ENCODE measurements at places on chromosomes 12 and 14.

DNA sequence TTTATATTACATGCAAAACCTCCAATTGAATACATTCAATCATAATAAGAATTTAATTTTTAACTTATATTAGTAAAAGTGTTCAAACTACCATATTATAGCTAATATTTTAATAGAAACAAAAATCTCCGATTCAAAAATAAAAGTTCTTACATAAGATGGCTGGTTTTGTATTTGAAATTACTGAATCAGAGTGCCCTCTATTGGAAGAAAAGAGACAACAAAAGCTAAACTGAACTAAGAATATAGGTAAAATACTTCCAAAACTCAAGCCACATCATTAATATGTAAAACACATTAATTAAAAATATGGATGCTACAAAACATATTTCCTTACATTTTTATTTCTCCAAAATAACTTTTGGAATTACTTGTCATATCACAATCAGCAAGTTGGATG is 120.3 kb downstream of the GARIN6 start:
- DNase-seq, result no peak

GRCh38 chr14:40416565-40416964 is 984.3 kb upstream of the FBXO33 start:
- no peak for DNase-seq

GRCh38 chr14:103695296-103696069 is 19.8 kb downstream of the XRCC3 start:
- DNase-seq, result peak; percentile 15

GRCh38 chr12:113086249-113087164 is 30.0 kb downstream of the DTX1 start:
- DNase-seq, result no peak

- no peak for DNase-seq
Measured at GRCh38 chr14:97381309-97381708, 584.1 kb downstream of the VRK1 start.

GRCh38 chr12:51377099-51377984 is 13.9 kb downstream of the GALNT6 start:
- DNase-seq, result peak; percentile 46

DNA sequence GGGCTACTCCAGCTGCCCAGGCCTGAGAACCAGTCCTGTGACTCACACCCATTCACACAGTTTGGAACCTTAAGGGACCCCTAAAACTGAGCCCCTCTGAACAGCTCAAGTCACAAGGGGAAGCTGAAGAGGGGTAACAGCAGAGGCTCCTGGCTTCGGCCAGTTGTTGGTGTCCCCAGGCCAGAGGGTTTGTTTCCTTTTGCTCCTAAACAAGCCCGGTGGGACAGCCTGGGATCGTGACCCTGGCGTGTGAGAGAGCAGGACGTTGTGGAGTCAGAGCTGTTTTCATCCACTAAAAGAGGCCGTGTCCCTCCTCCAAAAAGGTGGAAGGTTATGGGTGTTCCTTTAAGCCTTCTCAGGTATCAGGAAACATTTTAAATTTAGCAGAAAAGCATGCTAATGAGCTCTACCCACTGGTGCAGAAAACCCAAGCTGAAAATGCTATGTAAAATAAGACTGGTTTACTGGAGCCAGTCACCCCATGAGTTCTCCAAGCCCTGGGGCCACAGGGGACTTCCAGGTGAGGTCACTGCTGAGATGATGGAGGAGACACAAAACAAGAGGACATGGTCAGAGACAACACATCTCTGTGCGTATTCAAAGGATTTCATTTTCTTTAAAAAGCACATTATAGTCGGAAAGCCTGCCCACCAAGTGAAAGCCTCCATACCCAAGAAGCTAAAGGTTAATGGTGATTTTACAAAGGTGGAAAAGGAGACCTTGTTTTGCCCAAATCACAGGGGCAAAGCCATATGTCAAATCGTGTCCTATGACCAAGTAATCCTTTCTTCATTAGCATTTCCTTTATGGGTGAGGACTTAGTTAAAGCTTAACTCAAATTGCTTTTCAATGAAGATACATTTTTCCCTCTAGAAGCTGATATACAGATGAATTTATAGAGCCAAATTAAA is 14.1 kb downstream of the PRKAB1 start:
- DNase-seq, result no peak

- DNase-seq, result peak; percentile 35
Measured at GRCh38 chr14:104131968-104132732, 6.2 kb upstream of the KIF26A start.

DNA sequence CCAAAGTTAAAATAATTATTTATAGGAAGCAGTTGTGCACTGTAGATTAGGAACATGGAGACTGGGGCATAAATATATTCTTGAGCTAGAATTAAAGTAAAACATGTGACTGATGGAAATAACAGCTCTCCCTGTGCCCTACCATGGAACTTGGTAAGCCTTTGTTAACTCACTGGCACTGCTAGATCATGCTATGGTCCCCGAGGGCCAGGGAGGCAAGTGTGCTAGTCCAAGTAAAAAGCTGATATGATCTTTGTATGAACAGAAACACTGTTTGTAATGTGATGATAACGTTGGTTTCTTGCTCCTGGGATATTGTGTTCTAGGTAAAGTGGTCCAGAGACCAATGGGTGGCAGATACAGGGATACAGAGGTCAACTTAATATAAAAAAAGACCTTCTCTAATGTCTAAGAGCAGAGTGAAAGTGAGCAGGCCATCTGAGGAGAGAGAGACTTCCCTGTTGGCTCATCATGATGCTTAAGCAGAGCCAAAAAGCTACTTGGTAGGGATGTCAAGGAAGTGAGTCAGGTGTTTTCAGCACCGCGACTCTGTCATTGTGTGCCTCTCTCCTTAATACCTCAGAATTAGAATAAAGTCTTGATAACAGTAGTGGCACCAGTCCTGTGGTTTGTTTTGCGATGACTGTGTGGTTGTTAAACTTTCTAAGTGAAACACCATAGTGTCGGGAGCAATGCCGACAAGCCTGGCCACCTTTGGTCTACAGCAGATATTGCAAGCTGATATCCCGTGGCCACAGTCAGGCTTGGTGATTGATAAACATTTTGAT is 27.6 kb downstream of the BICD1 start:
- DNase-seq, result peak; percentile 70

GRCh38 chr12:78697817-78698415 is 166.7 kb upstream of the SYT1 start:
- DNase-seq, result no peak

DNA sequence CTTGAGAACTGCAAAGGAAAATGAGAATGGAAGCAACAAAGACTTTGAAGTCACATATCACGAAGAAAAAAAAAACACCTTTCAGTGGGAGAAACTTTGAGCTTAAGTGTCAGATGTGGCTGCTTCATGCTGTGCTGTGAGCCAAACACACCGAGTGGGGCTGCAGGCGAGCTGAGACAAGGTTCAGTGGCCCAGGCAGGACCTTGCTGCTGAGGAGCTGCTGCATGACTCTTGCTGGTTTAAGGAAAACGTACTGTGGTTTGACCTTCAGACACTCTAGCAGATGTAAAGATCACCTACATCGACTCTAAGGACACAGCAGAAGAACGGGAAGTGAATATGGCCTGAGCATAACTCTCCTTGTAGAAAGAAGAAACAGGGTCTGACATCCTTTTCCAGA is 118.1 kb upstream of the OR4E1 start:
- DNase-seq, result no peak

DNA sequence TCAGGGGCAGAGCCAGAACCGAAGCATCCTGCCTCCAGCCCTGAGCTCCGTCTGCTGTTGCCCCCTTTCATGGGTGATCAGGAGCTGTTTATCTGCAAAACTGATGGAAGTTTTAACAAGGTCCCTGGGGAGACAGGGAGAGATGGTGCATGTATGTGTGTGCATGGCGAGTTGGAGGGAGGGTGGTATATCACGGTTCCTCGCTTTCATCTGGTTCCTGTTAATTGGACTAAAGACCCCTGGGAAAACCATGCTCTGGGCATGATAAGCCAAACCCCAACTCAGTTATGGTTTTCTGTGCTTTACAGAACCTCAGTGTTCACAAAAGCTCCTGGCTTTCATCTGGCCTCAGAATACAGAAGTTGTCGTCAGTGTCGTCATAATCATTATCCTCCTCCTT is 133.6 kb downstream of the KSR2 start:
- no peak for DNase-seq

DNA sequence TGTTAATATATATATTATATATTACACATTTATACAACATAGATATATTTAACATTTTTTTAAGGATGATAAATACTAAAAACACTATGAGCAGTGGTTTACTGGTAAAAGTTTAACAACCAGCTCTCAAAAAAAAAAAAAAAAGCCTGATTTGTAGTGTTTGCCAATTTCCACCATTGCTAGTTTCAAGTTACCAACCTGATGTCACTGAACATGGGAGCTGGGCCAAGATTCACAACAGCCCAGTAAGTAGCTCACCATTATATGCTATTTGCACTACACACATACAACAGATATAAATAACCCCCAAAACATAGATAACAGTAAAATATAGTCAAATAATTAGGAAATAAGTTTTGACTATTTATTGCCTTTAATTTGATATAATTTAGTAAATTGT is 28.9 kb upstream of the TMX1 start:
- no peak for DNase-seq

- no peak for DNase-seq
Measured at GRCh38 chr14:85576848-85577542, 47.1 kb downstream of the FLRT2 start.

- no peak for DNase-seq
Measured at GRCh38 chr14:71529848-71530247, 402.4 kb upstream of the RGS6 start.

DNA sequence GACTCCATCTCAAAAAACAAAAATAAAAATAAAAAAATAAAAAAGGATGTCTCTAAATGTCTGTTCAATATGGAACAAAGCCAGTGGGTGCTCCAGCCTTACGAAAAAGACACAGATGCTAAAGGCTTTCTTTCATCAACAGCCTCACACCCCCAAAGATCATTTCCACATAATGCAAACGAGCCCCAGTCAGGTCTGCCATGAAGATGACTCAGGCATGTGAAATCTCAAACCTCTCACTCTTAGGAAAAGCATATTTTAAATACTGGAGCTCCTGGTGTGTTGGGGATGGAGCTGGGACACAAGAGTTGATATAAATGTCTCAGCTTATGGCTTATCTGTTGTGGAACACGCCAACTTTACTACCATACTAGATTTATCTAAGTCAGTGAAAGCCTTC is 49.9 kb upstream of the PLXNC1 start:
- no peak for DNase-seq

DNA sequence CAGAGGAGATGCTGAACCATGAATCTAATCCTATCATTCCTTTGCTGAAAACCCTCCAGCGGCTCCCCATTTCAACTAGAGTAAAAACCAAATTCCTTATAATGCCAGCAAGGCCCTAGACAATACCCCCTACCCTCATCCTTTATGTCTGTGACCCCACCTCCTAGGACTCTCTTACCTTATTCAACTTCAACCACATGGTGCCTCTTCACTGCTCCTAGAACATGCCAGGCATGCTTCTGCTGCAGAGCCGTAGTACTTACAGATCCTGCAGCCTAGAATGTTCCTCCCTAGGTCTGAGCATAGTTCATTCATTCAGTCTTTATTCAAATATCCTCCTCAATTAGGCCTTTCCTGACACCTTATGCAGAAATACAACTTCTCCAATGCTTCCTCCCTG is 54.9 kb downstream of the DCAF5 start:
- DNase-seq, result no peak

- DNase-seq, result no peak
Measured at GRCh38 chr14:78450669-78451318, 280.6 kb downstream of the NRXN3 start.

- no peak for DNase-seq
Measured at GRCh38 chr14:64768401-64769095, 64.3 kb downstream of the PLEKHG3 start.

DNA sequence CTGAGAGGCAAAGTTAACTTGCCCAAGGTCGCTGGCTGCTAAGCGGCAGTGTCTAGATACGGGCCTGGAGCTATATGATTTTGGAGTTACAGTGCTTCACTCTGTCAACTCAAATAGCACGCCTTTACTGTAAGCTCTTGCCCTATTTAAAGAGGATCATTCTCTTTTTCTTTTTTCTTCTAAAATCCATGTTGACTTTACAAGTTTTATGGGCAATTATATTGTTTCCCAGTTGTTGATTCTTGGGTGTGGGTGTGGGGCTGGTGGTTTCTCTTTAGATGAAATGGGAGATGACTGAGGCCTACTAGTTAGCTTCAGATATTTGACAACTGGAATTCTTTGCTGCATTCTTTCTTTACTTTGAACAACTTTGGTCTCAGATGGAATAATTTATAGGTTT is 70.7 kb downstream of the C12orf75 start:
- no peak for DNase-seq

DNA sequence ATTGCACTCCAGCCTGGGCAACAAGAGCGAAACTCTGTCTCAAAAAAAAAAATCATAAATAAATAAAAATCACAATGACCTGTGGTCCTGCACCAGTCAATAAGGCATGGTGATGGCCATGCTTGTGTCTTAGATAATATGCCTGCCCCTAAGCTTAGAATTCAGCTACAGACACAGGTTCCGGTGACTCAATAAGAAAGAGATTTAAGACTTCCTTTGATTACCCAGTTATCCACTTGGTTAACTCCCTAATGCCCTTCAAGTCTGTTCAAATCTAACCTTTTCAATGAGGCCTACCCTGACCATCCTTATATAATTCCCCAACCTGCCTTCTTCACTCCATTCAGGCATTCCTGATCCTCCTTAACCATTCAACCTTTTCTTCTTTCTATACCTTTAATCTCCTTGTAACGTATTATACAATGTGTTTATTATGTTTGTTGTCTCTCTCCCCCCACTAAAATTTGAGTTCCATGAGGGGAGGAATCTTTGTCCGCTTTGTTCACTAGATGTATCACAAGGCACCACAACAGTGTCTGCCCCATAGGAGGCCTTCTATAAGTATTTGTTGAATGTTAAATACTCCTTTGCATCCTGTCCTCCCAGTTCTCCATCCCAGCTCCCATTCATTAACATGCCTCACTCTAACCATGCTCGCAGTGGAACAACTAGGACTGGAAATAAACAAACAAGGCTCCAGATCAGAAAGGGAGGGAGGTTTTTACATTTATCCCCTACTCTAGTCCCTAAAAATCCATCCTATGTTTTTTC is 8.9 kb downstream of the MAP4K5 start:
- DNase-seq, result no peak

- no peak for DNase-seq
Measured at GRCh38 chr12:26699237-26699636, 133.8 kb downstream of the ITPR2 start.

- DNase-seq, result no peak
Measured at GRCh38 chr12:86801439-86801838, 545.2 kb upstream of the MGAT4C start.

GRCh38 chr12:57822392-57823130 is 4.0 kb upstream of the AVIL start:
- no peak for DNase-seq

DNA sequence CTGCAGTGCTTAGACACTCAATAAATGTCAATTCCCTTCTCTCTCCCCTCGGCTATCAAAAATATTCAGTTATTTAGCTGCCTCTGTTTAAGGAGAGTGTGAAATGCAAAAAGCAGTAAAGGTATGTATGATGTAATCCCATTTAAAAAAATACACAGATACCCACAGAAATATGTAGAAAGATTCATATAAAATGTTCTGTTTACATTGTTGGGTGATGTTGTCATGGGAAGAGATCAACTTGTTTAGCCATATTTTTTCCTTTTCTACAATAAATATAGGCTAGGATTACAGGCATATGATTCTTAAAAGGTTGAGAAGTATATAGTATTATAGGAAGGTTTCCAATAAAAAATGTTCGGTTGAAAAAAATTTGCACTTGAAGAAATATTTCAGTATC is 7.8 kb downstream of the PPP2R3C start:
- DNase-seq, result no peak

Measured in natural killer cell treated with Interleukin-12 subunit alpha and Interleukin-12 subunit beta and Interleukin-15 and Interleukin-18, amount 100 ng/mL, for 72 hours (primary cell).